ENCODE measurements at places on chromosomes 11 and 22.

GRCh38 chr22:25839755-25840154, 97.8 kb downstream of the MYO18B start:
- DNase-seq, result no peak

DNA sequence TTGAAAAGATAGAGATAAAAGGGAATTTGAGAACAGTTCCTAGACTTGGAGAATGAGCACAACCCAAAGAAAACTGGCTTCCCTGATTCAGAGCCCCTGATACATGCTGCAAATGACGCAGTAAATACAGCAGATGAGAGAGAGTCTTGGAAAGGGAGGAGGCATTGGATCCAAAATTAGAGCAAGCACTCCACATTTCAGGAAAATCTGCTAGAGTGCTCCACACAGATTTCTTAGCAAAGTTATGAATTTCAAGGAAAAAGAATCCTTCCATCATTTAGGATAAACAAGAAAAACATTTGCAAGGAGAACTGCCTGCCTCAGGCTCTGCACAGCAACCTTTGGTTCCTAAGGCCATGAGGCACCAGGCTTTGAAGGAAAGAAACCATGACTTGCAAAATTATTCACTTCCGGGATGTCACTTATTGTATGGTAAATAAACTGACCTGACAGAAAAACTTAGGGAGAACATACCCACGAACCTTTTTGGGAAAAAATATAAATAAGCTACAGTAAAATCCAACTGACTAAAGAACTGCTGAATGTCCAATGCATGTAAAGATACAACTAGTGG, 89.8 kb upstream of the RTL6 start:
- no peak for DNase-seq

GRCh38 chr11:15770798-15771414, 585.4 kb downstream of the SOX6 start:
- DNase-seq, result peak; percentile 56

DNA sequence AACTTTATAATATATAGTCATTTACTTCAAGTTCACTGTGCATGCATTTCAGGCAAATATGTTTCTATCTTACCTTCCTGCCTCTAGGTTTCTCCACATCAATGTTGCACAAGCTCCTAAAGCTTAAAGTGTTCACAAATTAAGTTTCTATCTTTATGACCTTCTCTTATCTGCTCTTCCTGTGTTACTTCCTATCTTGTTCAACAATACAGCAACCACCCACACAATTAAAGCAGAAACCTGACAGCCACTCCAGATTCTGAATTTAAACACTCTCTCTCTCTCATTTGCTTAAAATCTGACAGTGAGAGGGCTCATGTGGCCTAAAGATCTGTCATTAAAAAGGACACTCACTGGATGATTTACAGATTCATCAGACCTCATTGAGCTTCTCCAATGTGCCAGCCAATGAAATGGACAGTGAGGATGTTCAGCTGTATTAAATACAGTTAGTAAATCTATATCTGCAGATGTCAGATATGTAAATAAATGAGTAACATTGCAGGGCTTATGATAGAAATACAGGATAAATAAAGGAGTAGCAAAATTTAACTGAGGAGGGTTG, 10.9 kb downstream of the PDGFD start:
- DNase-seq, result no peak

DNA sequence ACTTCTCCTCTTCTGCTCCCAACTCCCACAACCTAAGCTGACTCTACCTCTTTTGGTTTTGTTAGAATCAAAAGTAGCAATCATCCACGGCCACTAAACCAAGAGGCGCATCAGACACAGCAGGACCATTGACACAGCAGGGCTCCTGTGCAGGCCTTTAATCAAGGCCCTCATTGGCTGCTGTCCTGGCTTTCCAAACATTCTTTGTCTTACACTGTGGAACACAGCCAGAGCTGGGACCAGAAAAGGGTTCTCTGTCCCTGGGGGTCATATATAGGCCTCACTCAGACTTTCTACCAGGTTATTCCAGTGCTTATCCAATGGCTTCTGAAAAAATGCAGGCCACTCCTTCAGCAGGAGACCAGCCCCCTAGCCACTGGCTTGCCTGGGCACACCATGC, 212.7 kb upstream of the NTM start:
- DNase-seq, result no peak
